ENCODE measurements at places on chromosomes 16 and 17.

- DNase-seq = peak; percentile 92
Observed at GRCh38 chr16:67277999-67278772, 1.1 kb upstream of the PLEKHG4 start.

DNA sequence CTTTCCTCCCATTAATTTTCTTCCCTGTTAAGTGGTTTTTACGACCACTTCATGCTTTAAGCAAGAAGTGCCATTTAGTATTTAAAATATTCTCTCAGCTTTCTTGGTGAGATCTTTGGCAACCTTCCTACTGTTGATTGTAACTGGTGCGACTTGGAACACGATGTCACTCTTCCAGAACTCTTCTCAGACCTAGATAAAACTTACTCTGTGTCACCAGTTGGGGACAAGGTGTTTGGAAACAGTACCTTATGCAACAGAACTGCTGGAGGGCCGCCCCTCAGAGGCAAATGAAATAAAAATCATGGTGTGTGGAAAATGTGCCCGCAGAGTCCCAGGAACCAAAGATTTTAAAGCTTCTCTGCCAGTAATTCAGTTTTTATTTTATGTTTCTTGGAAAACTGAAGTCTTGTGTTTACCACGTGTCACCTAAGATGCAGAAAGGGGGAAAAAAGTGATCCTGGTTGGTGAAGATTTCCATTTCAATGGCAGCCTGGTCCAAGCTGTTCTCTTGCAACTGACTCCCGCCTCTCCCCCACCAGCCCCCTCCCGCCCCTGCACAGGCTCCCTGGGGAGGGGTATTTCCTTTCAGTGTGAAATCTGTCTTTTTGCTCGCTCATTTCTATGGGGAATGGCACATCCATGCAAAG lies 7.2 kb upstream of the HSD11B2 start:
- DNase-seq = no peak

DNA sequence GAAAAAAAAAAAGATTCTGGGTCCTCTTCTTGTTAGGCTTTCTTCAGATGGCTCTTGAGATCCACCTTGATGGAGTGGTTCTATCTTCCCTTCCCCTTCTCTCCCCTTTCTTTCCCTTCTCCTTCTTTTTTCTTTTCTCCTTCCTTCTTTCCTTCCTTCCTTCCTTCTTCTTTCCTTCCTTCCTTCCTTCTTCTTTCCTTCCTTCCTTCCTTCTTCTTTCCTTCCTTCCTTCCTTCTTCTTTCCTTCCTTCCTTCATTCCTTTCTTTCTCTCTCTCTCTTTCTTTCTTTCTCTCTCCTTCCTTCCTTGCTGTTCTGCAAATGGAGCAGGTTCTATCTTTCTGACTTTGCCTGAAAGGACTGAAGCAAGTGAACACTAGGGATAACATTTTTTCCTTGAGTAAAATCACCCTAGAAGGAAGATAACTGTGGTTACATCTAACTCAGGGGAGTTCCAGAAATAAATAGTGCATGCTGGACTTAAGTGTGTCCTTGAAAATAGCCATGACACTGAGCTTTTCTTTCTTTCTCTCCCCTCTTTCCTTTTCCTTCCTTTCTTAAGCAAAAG lies 68.8 kb upstream of the SEC14L1 start:
- no peak for DNase-seq

DNA sequence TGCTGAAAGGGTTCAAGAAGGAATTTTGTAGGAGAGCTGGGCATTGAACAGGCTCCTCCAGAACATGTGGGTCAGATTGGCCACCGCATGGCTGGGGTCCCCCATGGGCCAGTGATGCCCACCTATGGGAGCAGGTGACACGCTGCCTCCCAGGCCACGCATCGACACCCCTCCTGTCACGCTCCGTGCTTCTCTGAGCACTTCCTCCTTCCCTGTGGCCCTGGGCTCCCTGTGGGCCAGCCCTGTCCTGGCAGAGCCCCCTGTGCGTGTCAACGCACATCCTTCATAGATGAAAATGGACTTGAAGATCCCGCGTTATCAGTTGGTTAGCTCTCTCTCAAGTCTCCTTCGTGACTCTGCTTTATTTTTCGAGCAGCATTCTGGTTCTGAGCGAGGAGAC lies 160.3 kb downstream of the RPTOR start:
- no peak for DNase-seq

DNA sequence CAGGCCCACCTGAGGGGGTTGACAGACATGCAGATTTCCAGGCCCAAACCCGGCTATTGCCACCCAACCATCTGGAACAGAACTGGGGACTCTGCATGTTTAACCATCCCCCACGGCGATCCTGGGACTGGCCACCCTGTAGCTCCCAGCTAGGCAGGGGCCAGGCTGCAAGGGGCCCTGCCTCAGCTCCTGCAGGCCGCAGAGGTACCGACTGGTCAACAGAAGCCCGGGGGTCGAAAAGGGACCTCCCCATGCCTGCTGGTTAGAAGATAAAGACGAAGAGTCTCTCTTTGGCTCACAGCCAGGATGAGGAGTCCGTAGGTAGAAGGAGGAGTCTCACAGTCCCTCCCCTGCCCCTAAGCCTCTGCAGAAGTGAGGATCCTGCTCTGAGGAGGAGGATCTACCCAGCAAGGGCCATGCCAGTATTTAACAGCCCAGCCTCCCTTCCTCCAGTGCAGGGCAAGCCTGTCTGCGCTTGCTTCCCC lies 223.4 kb upstream of the TNRC6C start:
- no peak for DNase-seq

- DNase-seq = no peak
Observed at GRCh38 chr17:59418732-59419166, 87.3 kb downstream of the YPEL2 start.

GRCh38 chr16:87735270-87736007 lies 30.3 kb downstream of the KLHDC4 start:
- no peak for DNase-seq

- no peak for DNase-seq
Observed at GRCh38 chr17:37744633-37744927, 279 bp downstream of the HNF1B start.

GRCh38 chr17:2924211-2924610 lies 128.0 kb downstream of the RAP1GAP2 start:
- peak; percentile 50 for DNase-seq

- peak; percentile 9 for DNase-seq
Observed at GRCh38 chr17:76953946-76954345, 85.7 kb downstream of the MGAT5B start.

GRCh38 chr17:57572062-57572461 lies 173.0 kb downstream of the CCDC182 start:
- no peak for DNase-seq

- peak; percentile 12 for DNase-seq
Observed at GRCh38 chr16:82240111-82240510, 70.1 kb upstream of the MPHOSPH6 start.

DNA sequence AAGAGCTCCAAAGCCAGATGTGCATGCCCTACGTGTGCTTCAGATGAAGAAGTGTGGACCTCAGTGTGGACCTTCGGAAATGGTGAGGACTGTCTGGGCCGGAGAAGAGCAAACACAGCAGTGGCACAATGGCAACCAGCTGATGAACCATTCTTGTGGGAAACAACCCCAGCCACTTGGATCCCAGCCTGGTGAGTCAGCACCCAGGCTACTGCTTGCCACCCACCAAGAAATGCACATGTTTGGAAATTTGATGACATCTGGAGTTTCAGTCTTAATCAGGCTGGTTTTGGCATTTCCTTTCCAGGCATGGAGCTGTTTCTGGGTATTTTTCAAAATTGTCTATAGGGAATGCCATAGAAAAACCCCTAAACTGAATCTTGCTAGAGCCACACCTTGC lies 42.7 kb downstream of the DYNLRB2 start:
- DNase-seq = peak; percentile 81

- DNase-seq = no peak
Observed at GRCh38 chr17:79748295-79749099, 17.8 kb downstream of the ENPP7 start.

Measured in fibroblast of skin of right biceps (primary cell).